NCI-H2107 (cell line): ENCODE measurements at places on chromosomes 5 and 9.

GRCh38 chr5:38896760-38897159, 50.9 kb downstream of the OSMR start:
- DNase-seq = no peak

- DNase-seq = no peak
Observed at GRCh38 chr5:163790497-163790896, 285.1 kb downstream of the MAT2B start.

GRCh38 chr9:12812710-12813109, 37.9 kb downstream of the LURAP1L start:
- no peak for DNase-seq

GRCh38 chr9:74810200-74810599, 77.5 kb downstream of the TRPM6 start:
- DNase-seq = no peak

DNA sequence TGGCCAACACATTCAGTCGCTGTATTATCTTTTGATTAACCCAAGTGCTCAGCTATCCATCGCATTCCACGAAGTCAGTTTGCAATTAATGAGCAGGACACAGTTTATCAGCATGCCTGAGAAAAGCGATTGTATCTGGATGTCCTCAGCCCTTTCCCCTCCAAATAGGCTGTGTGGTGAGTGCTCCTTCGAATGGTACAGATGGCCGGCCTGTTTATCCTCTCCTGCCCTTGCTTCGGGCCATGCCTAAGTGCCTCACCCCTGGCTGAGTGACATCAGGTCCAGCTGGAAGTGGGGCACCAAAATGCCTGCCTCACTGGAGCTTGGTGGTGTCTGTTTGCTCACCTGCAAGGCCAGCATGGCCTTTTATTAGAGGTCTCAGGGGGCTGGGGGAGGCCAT, 317.3 kb downstream of the GADD45G start:
- no peak for DNase-seq

- DNase-seq = no peak
Observed at GRCh38 chr5:2563046-2563445, 188.4 kb downstream of the IRX2 start.

DNA sequence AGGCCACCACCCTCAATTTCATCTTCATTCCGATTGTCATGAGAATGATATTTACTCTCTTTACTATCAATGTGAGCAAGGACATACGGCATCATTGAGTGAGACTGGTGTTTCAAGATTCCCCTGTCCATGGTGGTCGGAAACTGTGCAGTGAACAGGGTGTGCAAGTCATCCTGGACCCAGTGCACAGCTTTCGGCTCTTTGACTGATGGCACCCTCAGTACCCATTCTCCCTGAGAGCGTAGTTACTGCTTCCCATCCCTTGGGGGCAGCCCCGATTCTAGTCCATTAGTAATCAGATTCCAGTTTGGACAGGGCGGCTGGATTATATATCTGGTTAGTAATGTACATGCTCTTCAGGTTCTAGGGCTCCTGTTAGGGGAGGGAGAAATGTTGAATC, 61.7 kb upstream of the SUB1 start:
- DNase-seq = no peak

GRCh38 chr5:95543017-95543705, 11.6 kb downstream of the SKIC3 start:
- peak; percentile 4 for DNase-seq

GRCh38 chr5:1386274-1386717, 41.4 kb upstream of the CLPTM1L start:
- DNase-seq = peak; percentile 57

- DNase-seq = no peak
Observed at GRCh38 chr9:77427256-77427927, 220.7 kb downstream of the GNA14 start.

- no peak for DNase-seq
Observed at GRCh38 chr5:73985145-73985544, 359.1 kb downstream of the ARHGEF28 start.

- DNase-seq = no peak
Observed at GRCh38 chr5:50365426-50366251, 75.4 kb downstream of the EMB start.
